ENCODE measurements at places on chromosomes 16 and 17.

- DNase-seq = peak; percentile 77
These were observed at the start of gene HSF5 for GRCh38 chr17:58487589-58488427. Gene HSF5 (minus strand): TSS chr17:58488408. CDS start chr17:58488274, 134 bp downstream.

DNA sequence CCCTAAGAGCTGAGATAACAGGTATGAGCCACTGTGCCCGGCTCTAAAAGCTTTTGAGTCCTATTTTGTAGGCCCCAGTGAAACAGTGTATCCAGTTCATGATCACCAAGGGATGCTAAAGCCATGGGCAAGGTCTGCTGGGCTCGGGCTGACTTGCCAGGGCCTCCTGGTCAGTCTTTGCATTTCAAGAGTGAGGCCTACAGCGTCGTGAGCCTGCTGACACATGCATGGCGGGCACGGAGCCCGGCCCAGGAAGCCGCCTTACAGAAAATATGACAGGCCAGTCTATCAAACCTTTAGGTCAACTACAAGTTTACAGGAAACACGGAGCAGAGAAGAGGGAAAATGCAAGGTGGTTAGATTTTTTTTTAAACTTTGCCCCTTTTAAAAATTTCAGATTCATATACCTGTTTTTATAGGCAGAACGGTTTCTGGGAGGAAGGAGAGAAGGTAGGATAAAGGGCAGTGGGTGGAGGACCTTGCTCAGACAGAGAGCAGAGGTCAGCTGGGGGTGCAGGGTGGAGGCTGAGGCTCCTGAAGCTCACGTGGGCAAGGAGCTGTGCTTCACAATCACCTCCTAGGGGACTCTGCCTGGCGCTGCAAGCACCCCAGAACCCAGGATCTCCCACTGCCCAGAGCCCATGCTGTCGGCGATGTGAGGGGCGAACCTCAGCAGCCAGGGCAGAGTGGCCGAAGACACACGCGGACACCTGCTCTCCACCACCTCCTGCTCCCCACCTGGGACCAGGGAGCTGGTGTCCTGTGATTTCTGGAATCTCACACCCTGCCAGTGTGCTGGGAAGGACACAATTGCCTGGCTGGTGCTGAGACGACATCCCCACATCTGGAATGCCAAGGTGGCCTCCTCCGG is 21.3 kb downstream of the C16orf95 start:
- DNase-seq = no peak

DNA sequence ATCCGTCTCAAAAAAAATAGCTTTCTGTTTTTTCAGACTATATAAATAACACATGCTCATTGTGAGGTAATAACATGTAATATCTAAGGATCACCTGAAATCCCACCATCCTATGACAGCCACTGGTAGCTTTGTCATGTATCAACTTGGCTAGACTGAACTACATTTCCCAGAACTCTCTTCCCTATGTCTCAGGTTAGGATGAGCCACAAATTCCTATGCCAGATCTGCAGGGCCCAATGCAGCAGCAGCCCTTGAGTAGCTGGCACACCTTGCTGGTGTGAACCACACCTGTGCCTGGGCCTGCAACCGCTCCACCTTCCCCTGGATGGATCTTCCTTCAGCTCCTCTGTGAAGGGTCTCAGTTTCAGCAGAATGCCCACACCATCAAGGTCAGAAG is 28.1 kb downstream of the OGFOD1 start:
- DNase-seq = no peak

GRCh38 chr17:11589716-11590115 is 8.6 kb upstream of the DNAH9 start:
- DNase-seq = no peak
